ENCODE measurements at places on chromosomes 2 and 18. TPM values are rescaled to one million over a fixed set of nuclear protein-coding genes. Genes with fewer than 3 reads are reported as not detected.

The DSEL gene
- total RNA-seq = 29.2 TPM

The ADCYAP1 gene
- total RNA-seq = 0.99 TPM

The ELP2 gene
- total RNA-seq = 106 TPM

The C2orf72 gene
- 3.0 TPM for total RNA-seq

The ABI2 gene
- 85.0 TPM for total RNA-seq

The SALL3 gene
- 10.9 TPM for total RNA-seq

The PIGN gene
- 42.0 TPM for total RNA-seq
